ENCODE measurements at places on chromosomes 11 and 22. TPM values are rescaled to one million over a fixed set of nuclear protein-coding genes. Genes with fewer than 3 reads are reported as not detected.

Gene KDM4D
- 1.8 TPM for total RNA-seq

GRCh38 chr11:87447606-87448005 is 409.9 kb downstream of the TMEM135 start:
- DNase-seq = no peak

DNA sequence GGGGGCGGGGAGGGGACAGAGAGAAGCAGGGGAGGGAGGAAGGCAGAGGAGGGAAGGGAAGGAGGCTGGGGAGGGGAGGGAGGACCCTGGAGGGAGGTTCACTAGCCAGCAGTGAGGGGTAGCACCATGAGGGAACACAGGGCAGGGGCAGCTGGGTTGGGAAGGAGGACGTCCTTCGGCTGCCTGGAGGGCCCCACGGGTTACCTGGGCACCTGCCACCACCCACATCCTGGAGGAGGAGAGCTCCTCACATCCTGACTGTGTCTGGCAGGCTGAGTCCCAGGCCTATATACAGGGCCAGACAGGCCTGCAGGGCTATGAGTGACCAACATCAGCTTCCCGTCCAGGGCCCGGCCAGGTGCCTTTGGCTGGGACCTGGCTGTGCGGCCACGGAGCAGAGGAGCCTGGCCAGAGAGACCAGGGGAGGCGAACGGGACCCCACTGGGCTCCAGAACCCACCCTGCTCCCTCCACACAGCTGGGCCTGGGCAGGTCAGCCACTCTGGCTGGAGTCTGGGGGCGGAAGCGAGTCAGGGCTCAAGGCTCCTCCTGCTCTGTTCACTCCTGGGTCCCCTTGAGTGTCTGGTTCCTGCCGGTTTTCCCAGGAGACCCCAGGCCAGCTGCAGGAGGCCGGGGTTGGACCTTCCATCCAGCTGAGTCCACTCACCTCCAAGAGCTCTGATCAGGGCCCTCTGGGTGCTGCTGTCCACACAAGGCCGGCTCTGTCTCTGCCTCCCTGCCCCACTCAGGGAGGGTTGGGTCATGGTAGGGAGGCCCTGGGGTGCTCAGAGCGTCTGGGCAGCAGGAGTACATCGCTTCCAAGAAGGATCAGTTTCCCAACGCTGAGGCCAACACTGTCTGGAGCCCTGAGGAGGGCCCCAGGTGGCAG is 677.7 kb downstream of the BRD1 start:
- no peak for DNase-seq

DNA sequence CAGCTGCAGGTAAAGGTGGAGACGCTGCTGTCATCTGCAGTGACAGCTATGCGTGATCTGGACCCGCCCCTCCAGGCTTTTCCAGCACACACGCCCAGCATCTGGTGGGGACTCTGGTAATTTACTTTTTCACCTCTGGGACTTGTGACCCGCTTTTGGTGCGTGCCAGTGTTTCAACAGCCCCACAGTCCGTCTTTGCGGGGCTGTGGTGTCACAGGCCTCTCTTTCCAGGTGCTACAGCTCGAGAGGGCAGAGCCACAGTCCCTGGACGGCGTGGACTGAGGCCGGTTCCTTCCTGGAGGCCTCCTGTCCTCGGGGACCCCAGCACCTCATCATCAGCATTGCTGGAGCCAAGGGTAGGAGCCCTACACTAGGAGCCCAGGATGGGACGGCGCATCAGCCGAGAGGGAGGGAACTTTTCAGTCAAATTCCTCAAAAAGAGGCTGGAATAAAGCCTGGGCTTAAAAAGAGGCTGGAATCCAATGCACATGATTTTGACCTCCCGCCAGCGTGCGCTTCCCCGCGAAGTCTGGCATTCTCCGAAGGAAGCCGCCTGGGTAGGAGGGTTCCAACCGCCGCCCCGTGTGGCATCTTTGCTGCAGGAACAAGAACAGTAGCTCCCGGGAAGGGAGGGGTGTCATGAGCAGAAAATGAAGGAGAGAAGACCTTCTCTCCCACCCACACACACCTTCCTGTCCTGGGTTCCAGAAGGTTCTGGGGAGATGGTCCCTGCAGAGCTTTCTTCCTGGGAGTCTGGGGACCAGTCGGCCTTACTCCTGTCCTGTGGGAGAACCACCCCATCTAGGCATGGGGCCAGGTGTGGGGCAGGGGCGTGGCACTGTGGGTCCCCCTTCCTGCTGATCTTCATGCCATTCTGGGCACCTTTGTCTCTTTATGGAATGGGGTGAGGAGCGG is 25.7 kb upstream of the KRTAP5-7 start:
- no peak for DNase-seq

Data from cerebellum (tissue), 4 donors.